ENCODE measurements at places on chromosomes 3 and 15.

DNA sequence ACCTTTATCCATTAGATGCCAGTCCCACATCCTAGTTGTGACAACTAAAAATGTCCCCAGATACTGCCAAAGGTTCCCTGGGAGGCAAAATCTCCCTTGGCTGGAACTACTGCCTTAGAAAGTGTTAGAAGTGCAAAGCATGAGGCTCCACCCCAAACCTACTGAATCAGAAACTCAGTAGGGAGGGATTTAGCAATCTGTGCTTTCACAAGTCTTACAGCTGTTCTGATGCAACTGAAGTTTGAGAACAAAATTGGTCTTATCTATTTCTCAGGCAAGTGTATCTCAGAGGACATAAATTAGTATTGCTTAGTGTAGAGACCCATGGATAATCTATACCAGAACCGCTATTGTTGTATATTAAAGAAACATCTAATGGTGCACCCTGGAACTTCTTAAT is 70.2 kb downstream of the CLDN1 start:
- DNase-seq, result no peak

DNA sequence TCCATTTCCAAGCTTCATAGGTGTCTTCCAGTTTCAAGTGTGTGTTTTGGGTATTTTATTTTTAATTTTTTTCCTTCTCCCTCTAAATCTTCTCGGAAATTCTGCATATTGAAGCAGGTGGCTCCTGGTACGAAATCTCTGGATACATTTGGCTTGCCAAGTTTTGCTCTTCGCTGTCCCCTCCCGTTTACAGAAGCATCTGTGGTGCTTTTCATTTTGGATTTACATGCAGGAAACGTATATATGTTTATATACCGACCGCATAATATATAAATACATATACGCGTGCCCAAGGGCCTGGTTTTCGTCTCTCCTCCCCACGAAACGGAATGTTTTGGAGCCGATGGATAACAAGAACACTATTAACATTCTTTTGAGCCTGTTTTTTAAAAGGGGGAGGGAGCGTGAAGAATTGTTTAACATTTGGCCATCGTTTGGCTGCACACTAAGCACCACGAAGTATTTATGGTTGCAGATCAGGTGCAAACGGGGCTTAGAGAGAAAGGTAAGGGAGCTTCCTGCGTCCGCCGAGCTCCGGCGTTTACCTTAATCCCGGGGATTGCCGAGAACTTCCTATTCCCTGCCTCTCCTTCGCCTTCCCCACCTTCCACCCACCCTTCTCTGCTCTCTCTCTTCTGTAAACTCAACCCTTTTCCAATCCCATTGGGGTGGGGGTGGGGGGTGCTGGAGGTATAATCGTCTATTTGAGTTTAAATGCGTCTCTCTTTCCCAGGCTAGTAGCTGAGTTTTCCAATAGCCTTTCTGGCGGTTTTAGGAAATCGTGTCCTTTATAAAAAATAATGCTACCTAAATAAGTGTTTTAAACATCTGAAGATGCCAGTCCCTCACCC is 1.1 kb upstream of the NLGN1 start:
- DNase-seq, result no peak

DNA sequence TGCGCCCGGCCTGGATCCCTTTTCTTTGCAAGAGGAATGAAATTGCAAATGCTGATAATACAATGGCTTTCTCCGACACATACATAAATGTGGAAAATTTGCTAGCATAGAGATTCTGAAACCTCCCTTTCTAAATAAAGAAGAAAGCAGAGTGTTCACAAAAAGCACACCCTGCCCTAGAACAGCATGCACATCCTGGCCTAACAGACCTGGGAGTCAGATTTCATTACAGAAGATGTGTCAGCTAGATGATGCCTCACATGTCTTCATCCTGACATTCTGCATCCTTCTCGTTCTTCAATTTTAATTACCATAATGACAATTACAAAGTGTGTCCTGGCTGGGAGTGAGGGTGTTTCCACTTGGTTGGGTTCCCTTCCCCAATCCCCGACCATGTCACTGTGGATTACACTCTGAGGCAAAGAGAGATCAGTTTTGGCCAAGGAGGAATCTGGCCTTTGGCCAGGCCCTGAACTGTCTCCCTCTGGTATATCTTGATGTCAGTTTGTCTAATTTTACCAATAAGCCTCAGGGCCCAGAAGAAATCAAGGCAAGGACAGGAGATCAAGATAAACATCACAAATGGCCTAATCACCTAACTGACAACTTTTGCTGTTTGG is 104.9 kb upstream of the SPATA12 start:
- no peak for DNase-seq

DNA sequence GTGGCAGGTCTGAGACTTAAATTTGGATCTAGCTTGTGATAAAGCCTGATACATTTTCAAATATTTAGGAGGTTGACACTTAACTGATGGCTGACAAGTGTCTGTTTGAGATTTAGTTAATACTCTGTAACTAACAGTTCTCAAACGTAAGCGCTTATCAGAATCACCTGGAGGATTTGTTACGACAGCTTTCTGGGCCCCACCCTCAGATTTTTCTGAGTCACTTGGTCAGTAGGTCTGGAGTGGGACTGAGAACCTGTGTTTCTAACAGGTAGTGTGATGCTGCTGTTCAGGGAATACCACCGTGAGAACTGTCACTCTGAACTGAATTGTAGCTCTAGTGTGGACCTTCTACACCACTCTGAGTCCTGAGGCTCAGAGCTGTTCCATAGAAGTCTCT is 85.5 kb downstream of the CEMIP start:
- no peak for DNase-seq

DNA sequence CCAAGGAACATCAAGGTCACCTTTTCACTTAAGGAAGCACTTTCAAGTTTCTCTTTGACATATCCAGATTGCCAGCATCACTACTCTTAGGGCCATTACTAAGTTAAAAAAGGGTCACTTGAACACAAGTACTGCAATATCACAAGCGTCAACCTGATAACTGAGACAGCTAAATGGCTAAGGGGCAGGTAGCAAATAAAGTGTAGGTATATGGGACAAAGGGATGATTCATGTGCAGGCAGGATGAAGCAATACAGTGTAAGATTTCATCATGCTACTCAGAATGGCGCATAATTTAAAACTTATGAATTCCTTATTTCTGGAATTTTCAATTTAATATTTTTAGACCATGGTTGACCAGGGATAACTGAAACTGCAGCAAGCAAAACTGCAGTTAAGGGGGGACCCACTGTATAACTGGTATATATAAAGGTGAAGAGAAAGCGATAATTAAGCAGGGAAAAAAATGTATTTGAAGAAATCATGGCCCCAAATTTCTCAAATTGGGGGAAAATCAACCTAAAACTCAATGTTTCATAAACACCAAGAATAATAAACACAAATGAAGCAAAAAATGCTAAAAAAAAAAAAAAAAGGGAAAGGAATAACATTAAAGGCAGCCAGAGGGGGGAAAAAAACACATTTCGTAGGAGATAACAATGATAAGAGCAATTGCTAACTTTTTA is 13.1 kb downstream of the CCR1 start:
- DNase-seq, result no peak

DNA sequence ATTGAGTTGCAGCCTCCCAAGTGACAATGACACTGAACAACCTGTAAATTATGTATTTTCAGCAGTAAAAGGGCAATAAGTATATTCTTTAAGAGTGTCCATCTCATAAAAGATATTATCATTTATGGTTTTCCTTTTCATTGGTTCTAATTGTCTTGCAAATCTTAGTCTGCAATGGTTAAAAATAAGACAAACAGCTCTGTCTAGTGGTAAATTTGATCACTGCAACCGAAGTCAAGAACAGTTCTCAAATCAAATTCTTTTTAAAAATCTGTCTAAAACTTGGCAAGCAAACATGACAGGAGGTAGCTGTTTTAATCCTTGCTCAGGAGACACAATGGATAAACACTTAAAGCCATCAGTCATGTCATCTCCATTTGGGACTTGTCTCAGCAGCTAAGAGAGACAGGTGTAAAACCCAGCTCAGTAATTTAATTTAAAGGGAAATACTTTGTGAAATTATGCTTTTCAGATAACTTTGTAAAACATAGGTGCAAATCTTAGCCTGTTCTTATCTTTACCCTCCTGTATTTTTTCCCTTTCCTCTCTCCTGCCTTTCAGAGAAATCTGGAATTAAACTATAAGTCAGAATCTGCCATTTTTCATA is 150.3 kb upstream of the ARHGEF26 start:
- no peak for DNase-seq

DNA sequence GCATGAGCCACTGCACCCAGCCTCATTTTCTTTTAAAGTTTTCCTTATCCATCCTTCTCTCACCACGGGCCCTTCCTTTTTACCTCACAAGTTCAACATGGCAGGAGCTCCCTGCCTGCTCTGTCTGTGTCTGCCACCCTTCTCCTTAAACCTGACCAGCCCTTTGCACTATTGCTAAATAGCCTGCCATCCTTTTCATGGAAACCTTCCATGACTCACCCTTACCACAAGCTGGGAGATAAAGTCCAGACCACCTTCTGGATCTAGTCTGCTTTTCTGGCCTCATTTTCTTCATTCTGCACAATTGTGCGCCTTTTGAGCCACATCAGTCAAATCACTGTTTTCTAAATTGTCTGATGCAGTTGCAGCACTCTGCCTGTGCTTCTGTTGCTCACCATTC is 8.9 kb downstream of the PARP14 start:
- DNase-seq, result no peak

DNA sequence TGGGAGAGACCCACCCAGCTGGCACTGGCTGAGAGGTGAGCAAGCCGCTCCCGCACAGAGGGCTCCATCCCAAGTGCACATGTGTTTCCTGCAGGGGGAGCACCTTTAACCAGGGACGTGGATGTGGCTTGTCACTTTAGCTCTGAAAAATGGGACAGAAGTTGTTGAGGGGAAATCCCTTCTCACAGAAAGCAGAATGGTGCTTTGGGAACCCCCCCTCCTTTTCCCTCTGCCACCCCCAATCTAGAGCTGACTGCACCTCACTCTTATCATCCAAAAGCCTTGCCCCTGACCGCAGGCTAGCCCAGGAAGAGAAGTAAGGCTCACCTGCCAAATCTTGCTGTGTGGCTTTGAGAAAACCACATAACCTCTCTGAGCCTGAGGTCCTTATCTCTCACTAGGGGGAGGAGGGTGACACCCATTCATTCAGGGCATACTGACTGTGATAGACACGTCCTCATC is 77.9 kb downstream of the RPN1 start:
- DNase-seq, result no peak
